ENCODE measurements at places on chromosomes 1 and 21.

- no peak for DNase-seq
Observed at GRCh38 chr1:30372792-30373433, 350.5 kb downstream of the MATN1 start.

- peak; percentile 30 for DNase-seq
Observed at GRCh38 chr21:33198346-33199099, 31.2 kb upstream of the IFNAR2 start.

GRCh38 chr1:246724016-246724730, at the start of gene SCCPDH:
TSS of gene SCCPDH (plus strand) at chr1:246724409. CDS start at chr1:246724423, 14 bp downstream.
- DNase-seq, result peak; percentile 21

GRCh38 chr1:66626261-66626660, 92.3 kb downstream of the SGIP1 start:
- DNase-seq, result no peak

GRCh38 chr1:44029260-44029910, 1.9 kb downstream of the SLC6A9 start:
- no peak for DNase-seq

DNA sequence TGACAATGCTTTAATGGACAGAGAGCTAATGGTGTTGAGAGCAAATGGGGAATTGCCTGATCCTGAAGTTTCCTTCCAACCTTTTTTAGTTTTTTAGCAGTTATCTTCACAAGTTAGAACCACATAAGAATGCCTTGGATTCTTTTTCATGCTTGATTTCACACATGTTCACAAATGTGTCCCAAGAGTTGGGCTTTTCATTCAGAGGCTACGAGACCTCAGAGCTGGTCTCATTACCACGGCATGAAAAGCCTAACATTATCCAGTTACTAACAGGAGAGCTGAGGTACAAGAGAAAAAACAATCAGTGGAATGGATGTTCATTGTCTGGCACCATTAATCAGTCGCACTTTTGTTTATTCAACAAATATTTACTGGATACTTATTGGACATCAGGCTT, 340.6 kb downstream of the ZNF326 start:
- no peak for DNase-seq

GRCh38 chr1:17136936-17137335, 17.7 kb upstream of the PADI2 start:
- no peak for DNase-seq

DNA sequence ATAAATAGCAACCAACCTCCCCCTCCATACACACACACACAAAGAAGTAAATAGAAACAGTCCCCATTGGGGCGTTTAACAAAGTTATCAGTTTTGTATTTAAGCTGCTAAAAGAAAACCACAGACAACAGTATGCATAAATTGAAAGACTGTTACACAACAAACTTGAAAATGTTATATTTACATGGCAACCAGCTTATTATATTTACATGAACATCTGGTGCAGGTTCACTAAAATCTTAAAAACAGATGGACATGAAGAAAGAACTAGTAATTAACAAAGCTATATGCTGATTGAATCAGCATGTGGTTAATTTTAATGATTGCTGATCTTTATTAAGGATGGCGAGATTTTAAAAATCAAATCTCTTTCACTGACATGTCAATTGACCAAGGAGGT, 384.7 kb downstream of the LRRIQ3 start:
- DNase-seq, result no peak

- DNase-seq, result no peak
Observed at GRCh38 chr1:168236836-168237611, 11.2 kb downstream of the SFT2D2 start.

Data from NCI-H2029 (cell line).